T-cell (primary cell): ENCODE measurements at places on chromosomes 1 and 21.

DNA sequence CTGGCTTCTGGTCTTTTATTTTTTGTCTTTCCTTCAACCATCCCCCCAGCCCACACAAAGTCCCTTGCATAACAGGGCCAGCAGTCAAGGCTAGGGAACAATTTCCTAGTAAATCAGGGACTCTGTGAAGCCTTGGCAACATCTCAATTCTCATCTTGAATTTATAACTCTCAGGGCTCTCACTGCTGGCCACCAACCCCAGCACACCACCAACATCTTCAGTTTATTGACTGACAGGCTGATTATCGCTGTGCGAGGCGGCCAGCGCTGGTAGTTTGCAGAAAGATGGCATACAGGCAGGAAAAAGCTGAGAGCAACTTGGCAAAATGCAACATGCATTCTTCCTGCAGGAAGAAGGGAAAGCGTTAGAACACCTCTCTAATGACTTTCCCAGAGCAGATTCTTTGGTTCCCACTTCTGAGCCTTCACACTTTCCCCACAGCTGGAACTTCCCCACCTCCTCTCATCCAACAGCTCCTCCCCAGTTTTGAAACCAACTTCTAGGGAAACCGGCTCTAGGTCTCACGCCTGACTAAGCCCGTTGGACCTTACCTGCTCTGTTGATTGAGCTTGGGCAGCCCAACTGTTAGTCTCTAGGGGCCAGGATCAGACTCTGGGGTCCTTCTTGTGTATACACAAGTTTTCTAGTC lies 26.3 kb upstream of the CSF1 start:
- no peak overlapping the region for H3K27ac ChIP-seq
- no peaks in the 10 kb centered on the region for H3K4me1 ChIP-seq
- no peaks in the 10 kb centered on the region for H3K36me3 ChIP-seq

GRCh38 chr1:25806418-25806817 lies 6.4 kb downstream of the SELENON start:
- H3K4me3 ChIP-seq, result no peak overlapping the region
- no peak for DNase-seq
- H3K4me1 ChIP-seq, result no peaks in the 10 kb centered on the region
- H3K27me3 ChIP-seq, result no peaks in the 10 kb centered on the region
- H3K27ac ChIP-seq, result no peak overlapping the region
- peaks cover 20% of the 10 kb centered on the region for H3K36me3 ChIP-seq

GRCh38 chr21:45050797-45051489 lies 23.4 kb upstream of the ADARB1 start:
- DNase-seq, result no peak
- H3K27ac ChIP-seq, result no peak overlapping the region
- H3K36me3 ChIP-seq, result no peaks in the 10 kb centered on the region
- H3K4me1 ChIP-seq, result no peaks in the 10 kb centered on the region
- no peaks in the 10 kb centered on the region for H3K27me3 ChIP-seq

- no peaks in the 10 kb centered on the region for H3K4me1 ChIP-seq
- no peaks in the 10 kb centered on the region for H3K36me3 ChIP-seq
- peaks cover 11% of the 10 kb centered on the region for H3K27me3 ChIP-seq
- H3K4me3 ChIP-seq, result no peak overlapping the region
Observed at GRCh38 chr1:26025060-26025459, 3.5 kb downstream of the EXTL1 start.

GRCh38 chr1:186374303-186375151 lies 526 bp downstream of the TPR start:
- DNase-seq, result no peak
- H3K4me3 ChIP-seq, result peak overlapping the region; percentile 72
- H3K36me3 ChIP-seq, result no peaks in the 10 kb centered on the region
- peak overlapping the region; percentile 84 for H3K27ac ChIP-seq
- no peaks in the 10 kb centered on the region for H3K27me3 ChIP-seq
- peaks cover 16% of the 10 kb centered on the region for H3K4me1 ChIP-seq

DNA sequence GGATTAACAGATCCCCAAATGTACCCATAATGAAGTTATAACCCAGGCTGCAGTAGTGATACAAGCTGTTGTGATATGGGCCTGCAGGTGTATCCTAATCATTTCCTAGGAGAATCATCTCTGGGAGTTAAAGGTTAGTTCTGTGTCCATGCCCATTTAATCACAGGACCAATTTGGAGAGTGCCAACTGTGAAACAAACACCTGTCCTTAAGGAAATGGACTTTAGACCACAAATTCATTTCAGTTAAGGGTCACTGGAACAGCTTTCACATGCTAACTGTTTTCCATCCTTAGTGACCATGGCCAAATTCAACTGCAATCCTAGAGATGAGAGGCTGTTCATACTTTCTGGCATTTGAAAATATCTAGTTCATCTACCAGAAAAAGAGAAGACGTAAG lies 160.9 kb downstream of the GPATCH2 start:
- no peak overlapping the region for H3K4me3 ChIP-seq
- no peak for DNase-seq
- no peaks in the 10 kb centered on the region for H3K27me3 ChIP-seq
- H3K4me1 ChIP-seq, result no peaks in the 10 kb centered on the region
- H3K36me3 ChIP-seq, result no peaks in the 10 kb centered on the region

DNA sequence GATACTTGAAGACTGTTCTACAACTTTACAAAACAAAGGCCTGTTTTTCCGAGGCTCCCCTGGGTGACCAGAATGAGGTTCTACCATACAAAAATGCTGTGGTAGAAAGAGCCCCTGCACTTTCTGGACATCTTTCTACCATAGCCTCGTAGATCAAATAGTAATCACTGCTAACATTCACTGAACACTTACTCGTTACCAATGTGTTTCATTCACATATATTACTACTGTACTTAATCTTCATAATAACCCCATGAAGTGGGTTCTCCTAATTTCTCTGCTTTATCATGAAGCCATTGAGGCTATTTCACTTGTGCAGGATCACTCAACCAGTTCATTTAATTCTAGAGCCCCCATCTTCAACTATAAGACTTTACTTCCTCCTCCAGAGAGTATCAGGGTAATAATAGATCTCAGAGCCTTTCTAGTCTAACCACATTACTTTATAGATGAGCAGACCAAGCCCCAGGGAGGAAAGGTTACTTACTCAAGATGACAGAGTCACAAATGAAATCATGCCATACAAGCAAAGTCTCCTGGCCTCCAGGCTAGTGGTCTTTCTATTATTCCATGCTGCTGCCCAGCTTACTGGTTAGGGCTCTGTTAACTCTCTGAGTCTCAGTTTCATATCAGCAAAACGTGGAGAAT lies 46.7 kb upstream of the OSBPL9 start:
- no peaks in the 10 kb centered on the region for H3K36me3 ChIP-seq
- H3K27ac ChIP-seq, result peak overlapping the region; percentile 77
- no peak overlapping the region for H3K4me3 ChIP-seq
- DNase-seq, result no peak
- H3K27me3 ChIP-seq, result no peaks in the 10 kb centered on the region
- peaks cover 28% of the 10 kb centered on the region for H3K4me1 ChIP-seq

DNA sequence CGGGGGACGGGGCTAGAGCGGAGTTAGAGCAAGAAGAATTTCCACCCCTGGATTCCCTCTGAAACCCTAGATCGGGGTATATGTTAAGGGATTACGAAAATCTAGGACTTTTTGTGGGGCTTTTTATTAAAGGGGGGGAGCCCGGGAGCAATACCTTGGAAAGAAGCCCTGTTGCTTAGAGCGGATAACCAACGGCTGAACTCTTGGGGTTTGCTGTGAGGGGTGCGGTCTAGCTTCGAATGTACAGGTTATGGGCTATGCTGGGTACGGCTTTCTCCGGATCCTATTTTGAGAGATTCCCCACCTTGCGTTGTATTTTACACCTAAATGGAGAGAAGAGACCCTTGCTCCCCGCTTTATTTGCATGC lies 626 bp downstream of the DYRK3 start:
- H3K36me3 ChIP-seq, result no peaks in the 10 kb centered on the region
- peaks cover 19% of the 10 kb centered on the region for H3K4me1 ChIP-seq
- no peaks in the 10 kb centered on the region for H3K27me3 ChIP-seq
- no peak overlapping the region for H3K27ac ChIP-seq

DNA sequence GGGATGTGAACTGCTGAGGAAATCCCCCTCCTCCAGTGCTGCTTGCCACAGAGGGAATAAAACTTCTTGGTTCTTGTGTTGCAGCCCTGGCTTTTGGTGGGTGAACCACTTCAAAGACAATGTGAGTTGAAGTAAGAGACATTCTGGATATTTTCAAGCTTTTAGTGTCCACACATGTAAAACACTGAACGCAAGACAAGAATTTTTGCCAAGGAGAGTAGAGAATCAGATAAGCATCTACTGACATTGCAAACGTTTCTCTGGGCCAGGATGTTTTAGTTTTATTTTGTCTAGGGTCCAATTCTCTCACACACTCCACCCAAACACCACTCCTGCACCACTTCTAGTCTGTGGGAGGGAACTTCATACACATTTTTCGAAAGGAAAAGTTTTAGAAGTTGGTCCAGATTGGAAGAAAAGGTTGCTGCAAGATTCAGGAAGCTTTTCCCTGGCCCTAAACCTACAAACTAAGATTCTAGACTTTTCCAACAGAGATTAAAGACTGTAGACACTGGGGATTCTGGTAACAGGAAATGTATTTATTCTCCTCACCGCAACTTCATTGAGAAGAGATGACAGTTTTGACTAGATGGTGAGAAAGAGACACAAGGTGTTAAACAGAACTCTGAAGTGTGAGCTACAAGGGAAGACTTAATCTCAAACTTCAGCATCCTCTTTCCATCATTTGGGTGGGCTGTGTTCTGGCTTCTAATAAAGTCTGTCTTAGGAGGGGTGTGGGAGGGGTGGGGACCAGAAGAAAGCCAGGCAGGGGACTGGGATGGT lies 16.1 kb downstream of the FASLG start:
- H3K36me3 ChIP-seq, result no peaks in the 10 kb centered on the region
- H3K27ac ChIP-seq, result peak overlapping the region; percentile 30
- peaks cover 58% of the 10 kb centered on the region for H3K4me1 ChIP-seq
- no peaks in the 10 kb centered on the region for H3K27me3 ChIP-seq

- H3K4me3 ChIP-seq, result no peak overlapping the region
- no peaks in the 10 kb centered on the region for H3K4me1 ChIP-seq
- DNase-seq, result no peak
Observed at GRCh38 chr1:192357924-192358323, 41.1 kb downstream of the RGS21 start.

- no peaks in the 10 kb centered on the region for H3K27me3 ChIP-seq
- no peaks in the 10 kb centered on the region for H3K36me3 ChIP-seq
- H3K4me1 ChIP-seq, result no peaks in the 10 kb centered on the region
- H3K27ac ChIP-seq, result no peak overlapping the region
Observed at GRCh38 chr1:85894651-85895050, 186.4 kb upstream of the ZNHIT6 start.

- H3K27me3 ChIP-seq, result no peaks in the 10 kb centered on the region
- no peak for DNase-seq
- H3K27ac ChIP-seq, result no peak overlapping the region
- H3K4me3 ChIP-seq, result no peak overlapping the region
- H3K4me1 ChIP-seq, result no peaks in the 10 kb centered on the region
Observed at GRCh38 chr1:45385302-45385701, 45.1 kb upstream of the MUTYH start.

DNA sequence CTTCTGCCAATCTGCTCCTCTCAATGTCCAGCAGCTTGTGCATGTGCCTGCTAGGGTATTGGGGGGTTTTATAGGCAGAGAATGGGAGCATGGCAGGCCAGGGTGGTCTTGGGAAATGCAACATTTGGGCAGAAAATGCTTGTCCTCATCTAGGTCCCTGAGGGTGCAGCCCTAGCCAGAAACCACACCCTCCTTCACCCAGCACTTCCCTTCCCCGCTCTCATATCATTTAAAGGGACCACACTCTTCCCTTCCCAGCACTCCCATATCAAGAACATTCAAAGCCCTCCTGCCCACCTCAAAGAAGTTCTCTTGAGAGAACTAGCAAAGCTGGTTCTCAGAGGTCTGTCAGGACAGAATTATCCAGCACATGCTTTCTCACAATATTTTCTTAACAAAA lies 62.1 kb downstream of the HSD3B1 start:
- no peak overlapping the region for H3K27ac ChIP-seq
- no peaks in the 10 kb centered on the region for H3K36me3 ChIP-seq
- H3K4me1 ChIP-seq, result no peaks in the 10 kb centered on the region
- H3K4me3 ChIP-seq, result no peak overlapping the region
- DNase-seq, result no peak

- H3K4me3 ChIP-seq, result no peak overlapping the region
- H3K36me3 ChIP-seq, result no peaks in the 10 kb centered on the region
- DNase-seq, result peak; percentile 13
Observed at GRCh38 chr1:223189903-223190724, 47.1 kb upstream of the TLR5 start.

GRCh38 chr1:56872597-56872996 lies 18.0 kb downstream of the C8A start:
- no peak overlapping the region for H3K4me3 ChIP-seq
- no peaks in the 10 kb centered on the region for H3K36me3 ChIP-seq
- H3K4me1 ChIP-seq, result no peaks in the 10 kb centered on the region
- H3K27ac ChIP-seq, result no peak overlapping the region
- no peaks in the 10 kb centered on the region for H3K27me3 ChIP-seq

- DNase-seq, result no peak
- no peaks in the 10 kb centered on the region for H3K36me3 ChIP-seq
- no peak overlapping the region for H3K4me3 ChIP-seq
- H3K27me3 ChIP-seq, result no peaks in the 10 kb centered on the region
Observed at GRCh38 chr1:31902510-31902860, 35.7 kb downstream of the PTP4A2 start.
